ENCODE measurements at places on chromosomes 3 and 15. TPM values are rescaled to one million over a fixed set of nuclear protein-coding genes. Genes with fewer than 3 reads are reported as not detected.

RAB6B gene
- total RNA-seq, result 0.19 TPM

DNA sequence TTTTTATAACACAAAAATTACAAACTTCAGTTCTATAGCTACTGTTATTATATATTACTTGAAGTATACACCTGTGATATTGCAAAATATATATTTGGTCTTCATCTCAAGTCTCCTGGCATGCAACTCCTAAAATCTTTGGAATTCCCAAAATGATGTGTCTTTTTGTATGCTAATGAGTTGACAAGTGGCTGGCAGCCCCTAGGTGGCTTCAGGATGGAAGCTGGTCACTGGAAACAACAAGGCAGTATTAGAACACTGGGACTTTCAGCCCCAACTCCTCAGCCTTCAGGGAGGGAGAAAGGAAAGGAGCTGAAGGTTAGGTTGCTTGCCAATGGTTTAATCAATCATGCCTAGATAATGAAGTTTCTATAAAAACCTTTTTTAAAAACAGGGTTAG lies 112.0 kb downstream of the SCAPER start:
- H3K27ac ChIP-seq, result no peak overlapping the region
- peaks cover 65% of the 10 kb centered on the region for H3K36me3 ChIP-seq
- no peaks in the 10 kb centered on the region for H3K4me1 ChIP-seq
- H3K27me3 ChIP-seq, result no peaks in the 10 kb centered on the region

DNA sequence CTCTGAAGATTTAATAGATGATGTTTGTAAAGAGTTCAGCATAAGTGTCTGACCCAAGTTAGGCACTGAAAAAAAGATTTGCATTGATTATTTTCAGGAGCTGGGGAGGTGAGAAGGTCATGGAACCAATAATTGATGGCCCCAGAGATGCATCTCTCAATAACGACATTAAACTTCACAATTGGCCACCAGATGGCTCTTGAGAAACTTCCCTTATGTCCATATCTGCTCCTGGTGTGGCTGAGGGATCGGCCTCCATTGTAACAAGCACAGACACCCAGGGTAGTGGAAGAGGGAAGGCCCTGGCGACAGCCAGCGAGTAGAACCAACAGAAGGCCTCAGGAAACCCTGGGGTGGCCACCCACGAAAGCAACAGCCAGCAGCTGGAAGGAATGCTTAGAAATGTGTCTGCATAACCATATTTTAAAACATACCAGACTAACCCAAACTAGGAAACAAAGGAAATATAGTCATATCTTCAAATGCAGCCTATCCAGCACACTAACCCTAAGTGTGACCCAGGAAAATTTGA lies 536.7 kb downstream of the SOX2 start:
- peaks cover 4% of the 10 kb centered on the region for H3K27me3 ChIP-seq
- no peaks in the 10 kb centered on the region for H3K4me1 ChIP-seq
- no peak overlapping the region for H3K4me3 ChIP-seq
- no peaks in the 10 kb centered on the region for H3K36me3 ChIP-seq
- ATAC-seq, result no peak
- H3K27ac ChIP-seq, result no peak overlapping the region

DNA sequence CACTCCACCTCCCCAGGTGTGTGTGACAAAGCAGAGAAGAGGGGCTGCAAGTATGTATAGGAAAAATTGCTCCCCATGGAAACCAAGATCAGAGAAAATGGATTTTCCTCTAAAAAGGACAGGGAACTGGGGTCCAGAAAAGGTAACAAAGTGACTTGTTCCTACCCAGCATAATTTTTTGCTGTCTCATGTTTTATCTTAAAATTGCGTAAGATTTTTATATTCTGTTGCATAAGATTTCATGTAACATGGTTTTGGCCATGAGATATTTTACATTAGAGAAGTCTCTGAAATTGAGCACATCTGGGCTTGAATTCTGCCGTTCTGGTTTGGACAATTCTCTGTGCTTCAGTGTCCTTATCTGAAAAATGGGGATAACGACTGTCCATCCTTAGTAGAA lies 335.7 kb upstream of the RORA start:
- H3K27me3 ChIP-seq, result peaks cover 29% of the 10 kb centered on the region
- ATAC-seq, result no peak
- no peaks in the 10 kb centered on the region for H3K36me3 ChIP-seq
- no peaks in the 10 kb centered on the region for H3K4me1 ChIP-seq
- H3K27ac ChIP-seq, result no peak overlapping the region
- no peak overlapping the region for H3K4me3 ChIP-seq

DNA sequence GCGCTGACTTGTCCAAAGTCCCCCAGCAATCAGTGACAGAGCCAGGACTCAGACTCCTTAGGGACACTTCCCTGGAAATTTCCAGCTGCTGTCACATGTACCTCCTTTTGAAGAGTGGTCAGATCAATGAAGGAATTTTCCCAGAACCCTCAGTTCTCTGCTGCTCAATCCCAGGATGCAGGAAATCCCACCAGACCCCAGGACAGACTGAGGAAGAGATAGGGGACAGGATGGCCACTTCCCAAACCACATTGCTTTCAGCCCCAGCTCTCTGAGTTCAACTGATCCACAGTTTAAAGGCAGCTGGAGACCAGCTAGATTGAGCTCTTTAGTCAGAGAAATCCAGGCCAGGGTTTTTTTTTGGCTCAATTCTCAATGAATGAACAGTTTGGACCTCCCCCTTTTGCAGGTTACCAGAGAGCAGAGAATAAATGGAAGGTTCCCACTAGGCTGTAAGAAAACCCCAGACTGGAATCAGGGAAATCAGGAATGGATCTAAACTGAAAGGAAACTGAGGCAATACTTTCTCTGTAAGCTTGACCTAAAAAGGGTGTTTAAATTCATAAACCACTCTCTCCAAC lies 1.5 kb downstream of the CYP1A1 start:
- peaks cover 6% of the 10 kb centered on the region for H3K4me1 ChIP-seq
- no peak for ATAC-seq
- H3K4me3 ChIP-seq, result peak overlapping the region; percentile 84
- no peaks in the 10 kb centered on the region for H3K27me3 ChIP-seq
- H3K27ac ChIP-seq, result no peak overlapping the region

SKOR1 gene
- total RNA-seq, result 0.08 TPM

DNA sequence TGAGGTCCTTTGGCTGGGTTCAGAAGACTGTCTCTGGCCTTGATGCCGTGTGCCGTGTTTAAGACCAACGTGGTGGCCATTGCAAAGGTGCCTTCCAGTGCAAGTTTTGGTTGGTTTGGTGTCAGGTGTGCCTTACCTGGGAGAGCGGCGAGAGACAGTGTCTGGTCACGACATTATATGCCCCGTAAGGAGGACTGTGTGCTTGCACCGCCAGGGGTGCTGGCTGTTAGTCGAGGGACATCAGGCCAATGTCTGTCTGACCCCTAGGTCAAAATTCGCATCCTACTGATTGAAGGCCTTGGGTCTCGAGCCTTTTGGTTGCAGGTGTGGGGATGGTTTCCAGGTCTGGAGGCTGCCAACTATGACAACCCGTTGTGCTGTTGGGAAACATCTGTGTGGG lies 111.9 kb downstream of the SNRPN start:
- no peak for ATAC-seq
- H3K4me3 ChIP-seq, result no peak overlapping the region
- peaks cover 100% of the 10 kb centered on the region for H3K36me3 ChIP-seq
- no peaks in the 10 kb centered on the region for H3K4me1 ChIP-seq
- no peak overlapping the region for H3K27ac ChIP-seq

DNA sequence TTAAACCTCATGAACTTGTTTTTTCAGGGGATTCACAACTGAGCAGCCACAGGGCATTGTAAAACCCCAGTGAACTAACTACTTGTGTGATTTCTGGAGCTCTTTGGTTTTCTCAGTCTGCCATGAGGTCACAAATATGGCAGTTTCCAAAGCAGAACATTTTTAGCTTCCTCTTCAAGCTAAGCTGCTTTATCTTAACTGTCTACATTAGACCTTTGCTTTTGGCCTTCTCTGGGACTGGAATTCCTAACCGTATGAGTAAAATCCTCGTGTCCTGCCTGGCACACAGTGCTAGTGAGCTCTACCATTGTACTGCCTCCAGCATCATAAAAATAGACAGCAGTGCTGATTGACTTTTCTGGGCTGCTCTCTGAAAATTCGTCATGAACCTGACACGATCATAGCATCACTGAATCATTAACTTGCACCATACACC lies 22.1 kb downstream of the CDIN1 start:
- no peaks in the 10 kb centered on the region for H3K36me3 ChIP-seq
- H3K4me3 ChIP-seq, result no peak overlapping the region
- peaks cover 5% of the 10 kb centered on the region for H3K4me1 ChIP-seq
- H3K27ac ChIP-seq, result no peak overlapping the region
- H3K27me3 ChIP-seq, result no peaks in the 10 kb centered on the region

- no peak overlapping the region for H3K4me3 ChIP-seq
- no peak overlapping the region for H3K27ac ChIP-seq
- H3K4me1 ChIP-seq, result peaks cover 7% of the 10 kb centered on the region
- ATAC-seq, result peak; percentile 28
- no peaks in the 10 kb centered on the region for H3K36me3 ChIP-seq
Measured at GRCh38 chr3:14598143-14598569, 53.4 kb upstream of the CCDC174 start.

- ATAC-seq, result no peak
- H3K27ac ChIP-seq, result no peak overlapping the region
- H3K27me3 ChIP-seq, result no peaks in the 10 kb centered on the region
Measured at GRCh38 chr3:195893044-195893395, 15.3 kb downstream of the TNK2 start.

HIGD2B gene
- total RNA-seq, result 0.22 TPM

DNA sequence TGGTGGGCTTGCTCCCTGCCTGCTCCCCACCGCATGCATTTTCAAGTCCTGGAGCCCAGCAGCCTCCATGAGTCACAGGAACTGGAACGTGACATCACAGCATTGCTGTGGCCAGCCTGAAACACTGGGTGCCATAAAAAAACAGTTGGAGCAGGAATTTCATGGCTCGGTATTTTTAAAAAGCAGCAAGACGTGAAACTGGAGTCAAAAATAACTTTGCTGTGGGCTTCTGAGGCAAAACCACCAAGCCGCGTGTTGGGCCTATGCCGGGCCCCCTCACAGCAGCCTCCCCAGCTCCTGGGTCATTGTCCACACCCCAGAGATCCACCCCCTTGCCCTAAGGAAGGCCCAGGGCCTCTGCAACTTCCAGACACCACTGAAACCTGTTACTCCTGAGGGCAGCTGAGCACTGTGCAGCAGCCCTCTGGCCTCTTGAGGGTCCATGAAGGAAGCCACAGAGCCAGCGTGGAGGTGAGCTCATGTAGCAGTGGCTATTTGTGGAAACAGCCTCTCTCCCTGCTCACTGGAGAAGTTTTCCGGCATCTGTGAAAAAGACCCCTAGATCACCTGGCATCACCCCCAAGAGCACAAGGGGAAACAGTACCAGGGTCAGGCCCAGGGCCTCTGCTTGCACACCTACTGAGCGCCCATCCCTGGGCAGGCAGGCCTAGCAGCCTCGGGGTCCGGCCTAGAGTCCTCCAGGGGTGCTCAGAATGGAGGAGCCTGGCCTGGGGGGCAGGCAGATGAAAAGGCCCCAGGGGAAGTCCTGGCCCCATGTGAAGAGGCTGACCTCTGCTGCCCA lies 34.0 kb upstream of the DUSP7 start:
- H3K4me1 ChIP-seq, result peaks cover 8% of the 10 kb centered on the region
- H3K4me3 ChIP-seq, result no peak overlapping the region
- no peaks in the 10 kb centered on the region for H3K36me3 ChIP-seq
- H3K27ac ChIP-seq, result no peak overlapping the region
- H3K27me3 ChIP-seq, result no peaks in the 10 kb centered on the region

TNNC1 gene
- total RNA-seq, result 2.0 TPM

- ATAC-seq, result no peak
- no peaks in the 10 kb centered on the region for H3K36me3 ChIP-seq
- peaks cover 6% of the 10 kb centered on the region for H3K27me3 ChIP-seq
Measured at GRCh38 chr3:12705981-12706380, 42.1 kb upstream of the RAF1 start.

DNA sequence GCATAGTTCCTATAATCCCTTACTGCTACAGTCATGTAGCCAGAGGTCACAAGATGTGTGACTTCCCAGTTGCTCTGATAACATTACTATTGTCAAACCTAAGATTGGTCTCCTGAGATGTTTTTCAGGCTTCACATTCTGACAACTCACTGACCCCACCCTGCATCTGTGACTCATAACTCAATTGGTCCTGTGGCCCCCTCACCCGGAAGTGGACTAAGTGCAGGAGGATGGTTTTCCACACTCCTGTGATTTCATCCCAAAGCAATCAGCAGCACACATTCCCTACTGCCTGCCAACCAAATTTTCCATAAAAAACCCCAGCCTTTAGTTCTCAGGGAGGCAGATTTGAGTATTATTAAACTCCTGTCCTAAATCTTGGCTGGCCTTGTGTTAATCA lies 564.9 kb upstream of the ZNF385D start:
- ATAC-seq, result no peak
- no peaks in the 10 kb centered on the region for H3K27me3 ChIP-seq
- no peak overlapping the region for H3K27ac ChIP-seq
- no peak overlapping the region for H3K4me3 ChIP-seq

GRCh38 chr3:128625409-128625945 lies 25.1 kb downstream of the RPN1 start:
- no peak for ATAC-seq
- no peak overlapping the region for H3K4me3 ChIP-seq
- peak overlapping the region; percentile 86 for H3K27ac ChIP-seq
- peaks cover 6% of the 10 kb centered on the region for H3K4me1 ChIP-seq

ADGRG7 gene
- not detected for total RNA-seq

DNA sequence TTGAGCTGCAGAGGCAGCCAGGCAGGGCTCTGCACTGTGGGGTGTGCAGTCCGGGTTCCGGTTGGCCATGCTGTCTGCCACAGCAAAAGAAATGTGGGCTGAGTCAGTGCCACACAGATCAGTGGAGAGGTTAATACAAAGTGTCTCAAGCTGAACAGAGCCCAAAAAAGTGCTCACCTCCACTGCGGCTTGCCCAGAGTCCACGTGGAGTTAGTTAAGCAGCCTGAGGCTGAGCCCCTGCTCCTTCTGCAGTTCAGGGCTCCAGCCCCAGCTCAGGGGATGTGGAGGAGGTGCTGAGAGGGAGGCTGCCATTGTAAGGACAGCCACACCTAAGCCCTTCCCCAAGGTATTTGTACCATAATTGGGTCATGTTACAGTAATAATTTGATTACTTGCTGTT lies 85.3 kb downstream of the LRRK1 start:
- peaks cover 15% of the 10 kb centered on the region for H3K27me3 ChIP-seq
- H3K27ac ChIP-seq, result no peak overlapping the region
- H3K4me3 ChIP-seq, result no peak overlapping the region

DNA sequence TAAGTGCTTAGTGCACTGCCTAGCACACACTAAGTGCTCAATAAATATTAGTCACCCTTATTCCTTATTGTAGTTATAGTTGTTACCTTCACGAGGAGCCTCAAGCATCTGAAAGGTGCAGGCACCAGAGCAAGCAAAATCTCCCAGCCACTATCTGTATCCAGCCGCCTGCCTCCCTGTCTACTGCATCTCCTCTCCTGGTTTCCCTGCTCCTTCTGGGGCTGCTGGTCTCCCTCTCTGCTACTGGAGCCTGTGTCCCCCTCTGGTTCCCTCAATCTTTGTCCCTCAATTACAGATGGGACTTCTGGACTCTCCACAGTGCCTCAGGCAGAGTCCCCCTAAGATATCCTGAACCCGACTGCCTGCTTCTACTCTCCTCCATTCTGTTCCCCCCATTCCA lies 18.8 kb downstream of the MYL3 start:
- no peaks in the 10 kb centered on the region for H3K4me1 ChIP-seq
- no peaks in the 10 kb centered on the region for H3K36me3 ChIP-seq
- no peak for ATAC-seq

NR2E3 gene
- total RNA-seq, result not detected

Data from activated T-helper 17 cell treated with anti-CD3 and anti-CD28 coated beads, Interleukin-2, amount 50 U/mL, for 72 hours (primary cell).